ENCODE measurements at places on chromosomes 6 and 20. TPM values are rescaled to one million over a fixed set of nuclear protein-coding genes. Genes with fewer than 3 reads are reported as not detected.

The CCR6 gene
- not detected for total RNA-seq

The LY6G6C gene
- total RNA-seq, result not detected

The TMEM170B gene
- 11.0 TPM for total RNA-seq

The MEI4 gene
- not detected for total RNA-seq

The LTB gene
- 1.9 TPM for total RNA-seq

The MOG gene
- not detected for total RNA-seq

The METTL24 gene
- total RNA-seq, result 38.8 TPM

The CCN6 gene
- total RNA-seq, result not detected

The SNAP25 gene
- 5.1 TPM for total RNA-seq

The APOBEC2 gene
- 0.66 TPM for total RNA-seq

The SEL1L2 gene
- total RNA-seq, result not detected
